ENCODE measurements at places on chromosomes 4 and X.
A peak's percentile ranks its signal among the peaks of the same experiment; 100 is the strongest.

GRCh38 chr4:73257651-73258435 lies 755 bp downstream of the ANKRD17 start:
- DNase-seq, result peak; percentile 52

DNA sequence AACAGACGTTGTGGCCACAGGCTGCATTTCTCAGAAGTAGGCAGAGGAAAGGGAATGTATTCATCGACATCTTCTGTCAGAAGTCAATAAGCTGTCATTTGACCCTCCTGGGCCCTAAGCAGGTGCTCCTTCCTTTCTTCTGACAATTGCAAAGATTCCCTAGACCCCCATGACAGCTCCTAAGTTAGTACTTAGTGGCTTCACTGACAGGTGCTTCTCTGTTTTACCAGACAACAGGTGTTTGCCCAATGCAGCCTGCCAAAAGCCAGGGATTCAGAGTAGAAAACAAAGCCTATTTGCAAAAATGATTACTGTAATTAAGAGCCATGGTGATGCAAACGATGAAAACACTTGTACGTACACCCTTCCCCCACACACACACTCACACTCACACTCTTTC lies 7.5 kb upstream of the FGF5 start:
- DNase-seq, result no peak

- peak; percentile 92 for DNase-seq
These were observed at the start of gene ANKRD17 for GRCh38 chr4:73258686-73259570. Gene ANKRD17 (minus strand): TSS chr4:73258798. CDS start chr4:73258668, 130 bp downstream.

DNA sequence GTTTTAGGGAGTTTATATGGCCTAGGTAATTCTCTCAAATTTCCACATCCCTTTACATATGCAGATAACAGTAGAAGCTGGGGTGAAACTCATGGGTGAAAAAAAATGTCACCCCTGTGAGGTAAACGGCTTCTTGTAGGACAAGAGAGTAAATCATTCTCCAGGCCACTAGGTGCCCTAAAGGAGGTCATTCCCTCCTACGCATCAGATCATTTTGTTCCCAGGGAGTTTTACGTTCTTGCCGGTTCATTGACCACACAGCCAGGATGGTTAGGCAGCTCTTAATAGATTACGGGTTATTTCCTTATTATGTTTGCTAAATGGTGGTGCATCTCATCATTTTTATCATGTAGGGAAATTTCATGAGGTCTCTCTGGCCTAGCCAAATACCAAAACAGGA lies 225.8 kb upstream of the NOCT start:
- no peak for DNase-seq

DNA sequence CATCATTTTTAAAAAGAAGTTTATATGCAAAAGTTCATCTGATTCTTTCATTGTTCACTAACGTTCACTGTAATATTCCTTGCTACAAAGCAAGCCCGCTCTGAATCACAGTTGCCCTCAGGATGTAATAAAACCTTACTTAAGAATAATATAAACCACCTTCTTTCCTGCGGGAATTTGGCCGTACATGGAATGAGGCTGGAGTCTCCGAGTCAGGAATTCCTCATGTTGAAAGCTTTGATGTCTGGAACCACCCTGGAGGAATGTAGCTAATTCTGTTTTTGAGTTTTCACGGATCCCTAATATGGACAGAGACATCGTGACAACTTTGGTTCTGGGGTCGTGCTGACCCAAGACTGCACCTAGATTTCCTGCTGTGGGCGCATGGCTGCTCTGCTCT lies 58.5 kb downstream of the CRLF2 start:
- no peak for DNase-seq

DNA sequence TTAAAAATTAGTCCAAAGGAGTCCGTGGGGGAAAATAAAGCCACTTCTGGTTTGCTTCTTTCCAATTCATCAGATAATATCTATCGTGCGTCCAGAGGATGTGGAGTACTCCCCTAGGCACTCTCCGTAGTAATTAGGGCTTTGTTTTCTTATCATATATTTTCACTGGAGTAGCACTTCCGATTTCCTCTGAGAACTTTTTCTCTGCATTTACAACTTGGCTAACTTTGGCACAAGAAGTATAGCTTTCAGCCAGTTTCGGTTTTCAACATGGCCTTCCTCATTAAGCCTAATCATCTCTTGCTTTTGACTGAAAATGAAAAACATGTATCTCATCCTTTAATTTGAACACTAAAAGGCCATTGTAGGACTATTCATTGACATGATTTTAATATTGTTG lies 80.5 kb downstream of the CASP3 start:
- DNase-seq, result no peak

GRCh38 chr4:78545275-78546246 lies 6.0 kb upstream of the ANXA3 start:
- DNase-seq, result peak; percentile 66

DNA sequence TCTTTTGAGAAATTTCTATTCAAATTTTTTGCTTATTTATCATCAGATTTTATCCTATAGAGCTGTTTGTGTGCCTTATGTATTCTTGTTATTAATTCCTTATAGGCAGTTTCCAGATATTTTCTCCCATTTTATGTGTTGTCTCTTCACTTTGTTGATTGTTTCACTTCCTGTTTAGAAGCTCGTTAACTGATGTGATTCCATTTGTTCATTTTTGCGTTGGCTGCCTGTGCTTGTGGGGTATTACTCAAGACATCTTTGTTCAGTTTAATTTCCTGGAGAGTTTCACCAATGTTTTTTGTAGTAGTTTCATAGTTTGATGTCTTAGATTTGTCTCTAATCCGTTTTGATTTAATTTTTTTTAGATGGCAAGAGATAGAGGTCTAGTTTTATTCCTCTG lies 14.6 kb downstream of the ZNF718 start:
- no peak for DNase-seq
